ENCODE measurements at places on chromosomes 5 and 9.
A peak's percentile ranks its signal among the peaks of the same experiment; 100 is the strongest.

- DNase-seq = peak; percentile 92
These were observed 485.7 kb downstream of the CSNK1G3 start for GRCh38 chr5:123997462-123998215.

DNA sequence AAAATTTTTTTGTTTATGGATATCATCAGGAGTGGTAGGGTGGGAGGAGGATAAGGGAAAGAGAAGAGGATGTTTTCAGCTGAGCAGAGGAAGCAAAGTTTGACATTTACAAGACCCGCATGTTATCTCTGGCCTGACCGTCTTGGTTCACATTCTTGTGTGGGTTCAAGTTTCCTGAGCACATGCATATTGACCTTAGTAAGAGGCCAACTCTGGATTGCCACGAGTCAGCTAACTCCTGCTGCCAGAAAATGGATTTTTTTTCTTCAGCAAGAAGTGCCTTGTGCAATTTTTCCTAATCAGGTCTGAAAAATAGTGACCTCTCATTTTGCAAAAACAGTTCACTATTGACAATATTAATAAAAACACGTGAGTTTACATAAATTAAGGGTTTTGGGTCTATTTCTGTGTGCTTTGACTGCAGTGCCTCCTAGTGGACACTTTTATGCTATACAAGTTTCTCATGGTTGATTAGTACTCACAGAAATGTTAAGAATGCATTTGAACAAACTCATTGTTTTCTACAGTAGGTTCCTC lies 27.1 kb upstream of the BASP1 start:
- peak; percentile 76 for DNase-seq

DNA sequence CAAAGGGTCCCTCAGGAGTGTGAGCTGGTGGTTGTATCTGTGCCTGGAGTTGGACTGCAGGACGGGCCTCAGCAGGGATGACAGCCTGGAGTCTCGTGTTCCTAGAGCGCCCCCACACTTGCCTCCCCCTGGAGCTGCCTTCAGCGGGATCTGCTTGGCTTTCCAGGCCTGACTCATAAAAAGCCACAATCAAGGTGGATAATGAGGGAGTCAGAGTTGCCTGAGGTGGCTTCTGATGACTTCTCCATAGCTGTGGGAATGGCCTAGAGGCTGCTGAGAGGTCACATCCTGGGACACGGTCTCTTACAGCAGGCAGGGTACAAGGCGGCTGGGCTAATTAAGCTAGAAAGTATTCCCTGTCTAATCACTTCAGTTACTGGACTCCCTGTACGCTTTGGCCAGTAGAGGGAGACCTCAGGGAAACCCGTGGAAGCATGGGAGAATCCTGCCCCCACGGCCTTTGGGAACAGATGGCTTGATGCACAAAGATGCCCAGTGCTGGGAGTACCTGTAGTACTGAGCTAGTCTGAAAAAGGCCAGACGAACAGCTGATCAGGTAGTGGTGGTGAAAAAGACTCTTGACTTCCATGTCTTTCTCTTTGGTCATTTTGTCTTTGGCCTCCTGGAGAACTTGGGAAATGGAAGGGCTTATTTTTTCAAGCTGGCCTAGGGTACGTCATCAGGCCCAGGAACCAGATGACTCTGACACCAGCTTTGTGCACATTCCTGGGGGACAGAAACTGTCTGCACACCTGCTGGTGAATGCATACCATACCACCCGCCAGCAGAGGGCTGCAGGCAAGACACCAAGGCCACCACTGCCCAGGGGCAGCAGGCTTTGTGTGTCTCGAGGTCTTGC lies 16.1 kb upstream of the FRRS1L start:
- peak; percentile 15 for DNase-seq

- peak; percentile 70 for DNase-seq
These were observed 79.8 kb downstream of the RICTOR start for GRCh38 chr5:38994324-38994927.
